ENCODE measurements at places on chromosomes 2 and 18.

DNA sequence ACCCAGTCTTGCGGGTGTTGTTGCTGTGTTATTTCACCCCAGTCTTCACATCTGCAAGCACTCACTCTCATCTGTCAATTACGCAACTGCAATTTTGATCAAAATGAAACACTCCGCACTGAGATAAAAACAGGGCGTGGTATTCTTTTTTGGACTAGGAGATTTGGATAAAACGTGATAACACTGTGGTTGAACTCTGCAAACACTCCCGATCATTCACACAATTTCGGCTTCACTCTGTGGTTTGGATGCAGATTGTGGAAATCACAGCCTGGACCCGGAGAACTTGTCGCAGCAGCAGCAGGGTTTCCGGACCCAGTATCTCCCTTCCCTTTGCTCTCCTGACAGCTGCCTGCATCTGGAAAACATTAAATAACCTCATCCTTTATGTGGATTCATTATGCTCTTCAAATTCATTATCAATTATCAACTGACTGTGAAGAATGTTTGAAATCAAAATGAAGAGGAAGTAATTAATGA is 49.4 kb upstream of the APCDD1 start:
- no peak for DNase-seq

DNA sequence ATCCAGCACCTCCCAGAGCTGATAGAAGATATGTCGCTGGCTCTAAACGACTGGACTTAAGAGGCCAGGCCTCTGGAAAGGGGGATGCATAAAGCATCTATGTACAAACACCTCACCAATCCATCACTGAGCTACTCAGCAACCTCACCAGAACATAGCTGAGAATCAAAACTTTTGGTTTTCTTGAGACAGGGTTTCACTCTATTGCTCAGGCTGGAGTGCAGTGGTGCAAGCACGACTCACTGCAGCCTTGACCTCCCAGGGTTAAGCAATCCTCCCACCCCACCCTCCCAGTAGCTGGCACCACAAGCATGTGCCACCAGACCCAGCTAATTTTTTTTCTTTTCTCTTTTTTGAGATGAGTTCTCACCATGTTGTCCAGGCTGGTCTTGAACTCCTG is 62.9 kb upstream of the MSH6 start:
- DNase-seq: no peak

GRCh38 chr2:96872591-96873349 is 2.9 kb upstream of the SEMA4C start:
- no peak for DNase-seq

DNA sequence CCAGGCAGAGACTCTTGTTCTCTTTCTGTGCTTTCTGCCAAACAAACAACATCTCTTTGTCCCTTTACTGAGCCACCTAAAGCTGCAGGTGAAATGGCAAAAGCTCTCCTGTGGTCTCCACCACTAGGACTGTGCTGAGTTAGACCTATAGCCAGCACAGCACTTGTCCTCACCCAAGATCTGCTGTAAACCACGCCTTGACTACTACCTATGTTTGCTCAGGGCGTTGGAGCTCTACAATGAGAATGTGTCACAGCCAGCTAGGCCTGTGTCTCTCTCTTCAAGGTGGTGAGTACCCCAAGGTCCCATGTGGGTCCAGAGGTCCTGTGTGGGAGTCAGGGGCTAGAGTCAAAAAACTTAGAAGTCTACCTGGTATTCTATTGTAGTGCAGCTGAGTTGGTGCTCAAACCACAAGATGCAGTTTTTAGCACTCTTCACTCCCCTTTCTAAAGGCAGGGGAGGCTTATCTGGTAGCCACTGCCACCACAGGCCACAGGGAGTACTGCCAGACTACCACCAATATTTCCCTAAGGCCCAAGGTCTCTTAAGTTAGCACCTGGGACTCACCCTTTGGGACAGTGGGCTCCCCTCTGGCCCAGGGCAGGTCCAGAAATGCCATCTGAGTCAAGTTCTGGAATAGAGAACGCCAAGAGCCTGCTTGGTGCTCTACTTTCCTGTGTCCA is 96.8 kb upstream of the RPRM start:
- DNase-seq: no peak

GRCh38 chr2:119841550-119841949 is 81.8 kb downstream of the PTPN4 start:
- DNase-seq: no peak

- no peak for DNase-seq
Measured at GRCh38 chr18:79387214-79387613, 8.5 kb upstream of the NFATC1 start.

DNA sequence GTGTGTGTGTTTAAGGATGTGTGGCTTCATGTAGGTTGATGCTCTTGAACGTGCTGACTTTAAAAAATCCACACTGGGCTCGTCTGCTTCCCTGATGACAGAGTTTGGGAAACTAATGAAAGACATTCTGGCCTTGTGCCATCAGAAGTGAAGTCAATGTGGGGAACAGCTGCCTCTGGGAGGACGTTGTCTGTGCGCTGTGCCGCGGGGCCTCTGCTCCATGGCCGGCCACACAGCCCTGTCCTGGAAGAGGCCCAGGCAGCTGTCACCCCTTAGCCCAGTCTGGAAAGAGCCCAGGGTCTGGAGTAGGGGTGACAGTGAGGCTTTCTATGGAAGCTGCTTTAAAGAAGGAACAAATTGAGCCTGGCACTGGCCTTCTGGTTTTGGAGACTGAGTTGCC is 155.8 kb downstream of the SH3RF3 start:
- peak; percentile 69 for DNase-seq

- no peak for DNase-seq
Measured at GRCh38 chr18:72866442-72866900, 1.3 kb downstream of the NETO1 start.

DNA sequence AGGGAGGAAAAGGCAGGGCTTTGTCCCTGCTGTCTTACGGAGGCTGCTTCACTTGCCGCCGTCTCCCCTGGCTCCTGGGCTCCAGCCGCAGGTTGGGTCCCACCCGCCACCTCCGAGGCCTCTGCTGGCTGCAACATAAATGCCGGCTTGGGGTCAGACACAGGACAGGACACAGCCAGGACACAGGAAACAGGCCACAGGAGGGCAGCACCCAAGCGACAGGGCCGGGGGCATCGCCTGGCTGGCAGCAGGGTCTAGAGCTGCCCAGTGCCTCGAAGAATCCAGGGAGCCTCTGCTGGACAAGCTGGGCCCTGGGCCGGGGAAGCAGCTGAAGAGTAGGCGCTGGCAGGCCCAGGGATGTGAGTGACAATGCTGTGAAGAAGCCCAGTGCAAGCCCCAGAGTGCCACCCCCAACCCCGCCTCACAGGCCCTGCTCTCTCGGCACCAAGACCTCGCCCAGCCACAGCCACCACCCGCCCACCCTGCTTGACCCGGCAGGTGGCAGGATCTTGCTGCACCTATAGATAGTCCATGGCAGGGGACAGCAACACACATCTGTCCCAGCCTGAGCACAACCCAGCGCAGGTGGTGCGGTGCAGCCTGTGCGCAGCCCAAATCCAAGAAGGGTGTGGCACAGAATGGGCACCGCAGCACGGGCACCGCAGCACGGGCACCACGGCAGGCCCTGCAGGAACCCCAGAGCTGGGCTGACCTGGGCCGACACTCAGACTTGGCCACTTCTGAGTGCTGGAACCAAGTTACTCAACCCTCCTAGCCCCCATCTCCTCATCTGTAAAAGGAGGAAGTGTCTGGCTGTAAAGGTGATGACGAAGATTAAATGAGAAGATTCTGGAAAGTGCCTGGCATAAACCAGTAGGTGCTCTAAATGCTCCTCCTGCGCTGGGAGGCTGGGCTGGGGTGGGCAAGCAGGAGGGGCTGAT is 55.6 kb downstream of the BIN1 start:
- DNase-seq: no peak

DNA sequence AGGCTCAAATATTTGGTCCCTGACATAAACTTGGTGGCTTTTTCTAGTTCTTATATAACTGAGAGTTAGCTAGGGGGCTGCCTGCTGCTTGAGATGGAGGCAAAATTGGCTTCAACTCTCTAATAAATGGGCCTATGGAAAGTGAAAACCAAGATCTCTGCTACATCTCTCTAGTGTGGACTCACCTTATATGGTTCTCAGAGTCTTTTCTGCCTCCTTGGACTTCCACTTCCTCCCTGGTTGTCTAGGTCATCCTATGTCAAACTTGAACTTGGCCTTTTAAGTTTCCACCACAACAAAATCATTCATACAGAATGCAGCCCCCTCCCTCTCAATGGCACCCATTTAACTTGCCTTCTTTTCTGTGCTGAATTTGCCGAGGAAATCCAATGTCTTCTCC is 23.9 kb upstream of the ARHGAP25 start:
- no peak for DNase-seq
